Vagina (tissue), 2 donors: ENCODE measurements at places on chromosomes 5 and 9. TPM values are rescaled to one million over a fixed set of nuclear protein-coding genes. Genes with fewer than 3 reads are reported as not detected.

ZNF346 gene
- 52.1 TPM for total RNA-seq

IL31RA gene
- not detected for total RNA-seq

ADGRD2 gene
- 4.2 TPM for total RNA-seq

INSL6 gene
- total RNA-seq = not detected

SSNA1 gene
- total RNA-seq = 49.8 TPM

GLRA1 gene
- not detected for total RNA-seq

ISL1 gene
- 25.0 TPM for total RNA-seq

DNA sequence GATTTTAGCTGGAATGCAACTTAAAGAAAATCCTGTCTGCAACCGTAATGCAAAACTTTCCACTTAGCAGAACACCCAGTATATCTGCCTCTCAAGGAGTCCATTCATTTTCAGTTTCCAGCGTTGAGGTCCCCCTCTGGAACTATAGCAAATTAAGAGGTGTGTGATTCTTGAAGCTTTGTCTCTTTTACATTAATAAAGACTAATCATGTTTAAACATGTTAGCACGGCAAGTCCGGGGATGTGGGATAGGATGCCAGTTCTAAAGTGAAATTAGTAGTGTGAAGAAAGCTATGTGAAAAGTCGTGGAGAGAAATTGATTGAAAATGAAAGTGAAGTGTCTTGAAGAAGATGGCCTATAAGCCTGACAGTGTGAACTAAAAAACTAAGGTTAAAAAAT is 429.1 kb downstream of the NR2F1-AS1 start:
- no peak for DNase-seq

- no peak for DNase-seq
Observed at GRCh38 chr5:158553962-158554336, 545.8 kb downstream of the EBF1 start.

GRCh38 chr9:129334105-129334935 is 156.3 kb upstream of the IER5L start:
- DNase-seq = no peak

DNA sequence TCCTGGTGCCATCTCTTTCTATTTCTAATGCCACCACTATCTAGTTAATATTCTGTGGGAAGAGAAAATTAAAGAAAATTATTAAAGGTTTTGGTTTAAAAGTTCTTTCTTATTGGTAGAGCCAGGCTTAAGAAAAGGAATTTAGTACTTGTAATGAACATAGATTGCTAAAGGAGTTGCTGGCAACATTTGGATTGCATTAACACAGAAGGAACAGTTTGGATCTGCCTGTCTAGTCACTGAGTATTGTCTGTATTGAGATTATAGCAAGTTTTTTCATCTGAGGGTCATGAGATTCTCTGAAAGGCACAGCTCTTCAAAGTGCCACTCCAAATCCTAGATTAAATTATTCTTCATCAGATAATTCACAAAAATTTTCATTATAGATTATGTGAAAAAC is 32.0 kb downstream of the FSD1L start:
- no peak for DNase-seq

GRCh38 chr9:973295-973834 is 3.1 kb upstream of the DMRT3 start:
- no peak for DNase-seq

DNA sequence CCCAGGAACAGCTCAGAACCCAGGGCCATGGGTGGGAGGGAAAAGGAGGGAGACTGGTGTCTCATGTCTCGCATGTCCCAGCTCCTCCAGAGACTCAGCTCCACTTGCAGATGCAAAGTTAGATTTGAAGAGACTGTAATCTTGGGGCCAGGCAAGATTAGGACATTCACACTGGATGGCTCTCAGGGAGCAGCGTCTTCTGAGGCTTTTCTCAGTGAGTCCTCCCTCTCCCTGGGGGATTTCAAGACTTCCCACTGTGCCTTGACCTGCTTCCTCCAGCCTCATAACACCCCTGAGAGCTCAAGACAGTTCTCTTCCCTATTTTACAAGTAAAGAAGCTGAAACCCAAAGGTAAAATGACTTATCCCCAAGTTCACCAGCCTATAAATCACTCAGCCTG is 10.5 kb upstream of the TCOF1 start:
- DNase-seq = no peak

DNA sequence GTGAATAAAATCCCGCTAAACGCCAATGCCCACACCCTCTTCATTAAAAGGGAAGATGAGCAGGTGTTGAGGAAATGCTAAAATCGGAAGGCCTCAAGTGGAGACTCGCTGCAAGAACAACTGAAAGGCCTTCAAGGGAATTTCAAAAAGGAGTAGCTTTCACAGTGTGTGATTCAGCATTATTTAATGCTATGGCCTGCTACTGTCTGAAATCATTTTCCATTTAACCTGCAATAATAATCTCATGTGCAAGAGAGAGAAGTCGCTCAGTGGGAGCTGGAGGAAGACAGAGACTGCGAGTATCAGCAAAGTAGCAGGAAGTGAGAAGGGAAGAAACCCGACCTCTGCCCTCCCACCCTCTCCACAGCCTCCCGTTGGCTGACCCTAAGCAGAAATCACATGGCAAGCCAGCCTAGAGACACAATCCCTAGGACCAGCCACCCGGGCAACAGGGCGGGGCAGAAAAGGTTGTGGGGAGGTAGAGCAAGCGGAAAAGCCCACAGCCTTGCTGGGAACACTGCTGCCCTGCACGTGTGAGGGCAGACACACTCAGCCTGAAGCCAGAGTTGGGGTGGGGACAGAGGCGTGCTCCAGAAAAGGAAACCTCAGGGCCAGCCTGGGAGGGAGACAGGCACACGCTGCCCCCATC is 39.9 kb upstream of the CTSL start:
- peak; percentile 77 for DNase-seq

DNA sequence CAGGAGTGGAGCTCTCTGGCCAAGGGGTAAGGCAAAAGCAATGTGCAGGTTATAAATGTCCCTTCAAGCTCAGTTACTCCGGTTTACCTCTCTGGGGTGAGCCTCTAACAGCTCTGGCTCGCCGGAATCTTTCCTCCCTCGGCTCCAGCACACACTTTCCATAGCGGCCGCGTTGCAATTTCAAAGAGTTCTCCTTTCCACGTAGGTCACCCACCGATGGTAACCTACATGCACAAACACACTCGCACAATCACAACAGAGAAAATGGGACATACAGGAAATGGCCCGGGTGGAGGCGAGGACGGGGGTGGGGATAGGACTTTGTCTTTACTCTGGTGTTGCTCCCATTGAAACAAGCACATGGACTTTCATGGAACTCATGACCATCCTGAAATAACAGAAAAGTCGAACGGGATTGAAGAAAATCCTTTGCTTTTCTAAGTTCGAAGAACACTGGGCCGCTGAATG is 1.2 kb downstream of the LHFPL2 start:
- no peak for DNase-seq

DNA sequence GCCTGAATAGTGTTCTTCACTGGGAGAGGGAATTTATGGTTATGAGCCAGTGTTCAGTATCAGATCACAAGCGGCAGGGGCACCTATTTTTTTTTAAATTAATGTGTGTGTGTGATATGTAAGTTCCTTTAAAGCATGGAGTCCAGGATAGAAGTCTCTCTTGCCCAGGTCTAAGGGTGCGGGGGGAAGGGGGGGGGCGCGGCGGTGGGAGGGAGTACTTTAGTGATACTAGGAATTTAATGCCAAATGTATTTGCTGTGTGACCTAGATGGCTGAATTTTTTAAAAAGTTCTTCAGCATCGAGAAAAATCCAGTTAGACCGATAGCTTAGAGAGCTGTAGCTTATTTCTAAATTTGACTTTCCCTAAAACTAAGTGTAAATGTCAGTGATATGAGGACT is 1.5 kb upstream of the FCHO2 start:
- no peak for DNase-seq

GRCh38 chr5:42005561-42006153 is 80.6 kb downstream of the FBXO4 start:
- no peak for DNase-seq
